ENCODE measurements at places on chromosomes 16 and 17.
A peak's percentile ranks its signal among the peaks of the same experiment; 100 is the strongest.

DNA sequence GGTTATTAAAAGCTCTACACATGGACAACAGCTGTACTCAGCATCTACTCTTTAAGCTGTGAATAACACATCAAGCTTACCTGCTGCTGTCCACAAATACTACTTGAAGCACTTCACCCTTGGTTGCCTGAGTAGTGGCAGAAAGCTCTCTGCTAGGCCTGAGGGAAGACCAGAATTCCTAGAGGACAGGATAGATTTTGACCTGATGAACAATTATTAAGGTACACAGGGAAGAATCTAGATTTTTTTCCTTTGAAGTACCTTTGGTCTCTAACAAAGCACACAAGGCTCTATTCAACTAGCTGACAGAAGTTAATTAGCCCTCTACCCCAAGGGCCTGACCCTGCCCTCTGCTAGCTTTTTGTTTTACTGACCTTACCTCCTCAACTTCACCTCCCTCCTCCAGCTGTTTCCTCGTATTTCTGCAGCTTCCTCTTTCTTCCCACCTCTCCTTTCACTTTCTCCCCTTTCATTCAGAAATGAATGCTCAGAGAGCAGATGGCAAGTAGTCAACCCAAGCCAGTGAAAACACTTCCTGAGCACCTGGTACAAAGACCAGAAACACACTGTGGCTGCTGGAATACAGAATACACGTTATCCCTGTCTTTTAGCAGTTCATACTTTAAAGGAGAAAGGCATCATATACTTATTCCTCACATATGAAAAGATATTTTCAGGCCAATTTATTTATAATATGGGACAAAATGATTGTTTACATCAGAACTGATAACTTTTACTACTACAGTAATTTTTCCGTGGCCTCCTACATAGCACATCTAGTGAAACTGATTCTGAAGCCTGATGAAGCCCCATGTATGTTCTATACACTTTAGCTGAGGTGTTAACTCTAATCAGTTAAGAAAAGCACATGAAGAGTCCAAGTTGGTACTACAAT lies 5.7 kb upstream of the VEZF1 start:
- DNase-seq: no peak

- DNase-seq: no peak
Measured at GRCh38 chr16:83813823-83814658, 6.3 kb downstream of the HSBP1 start.

DNA sequence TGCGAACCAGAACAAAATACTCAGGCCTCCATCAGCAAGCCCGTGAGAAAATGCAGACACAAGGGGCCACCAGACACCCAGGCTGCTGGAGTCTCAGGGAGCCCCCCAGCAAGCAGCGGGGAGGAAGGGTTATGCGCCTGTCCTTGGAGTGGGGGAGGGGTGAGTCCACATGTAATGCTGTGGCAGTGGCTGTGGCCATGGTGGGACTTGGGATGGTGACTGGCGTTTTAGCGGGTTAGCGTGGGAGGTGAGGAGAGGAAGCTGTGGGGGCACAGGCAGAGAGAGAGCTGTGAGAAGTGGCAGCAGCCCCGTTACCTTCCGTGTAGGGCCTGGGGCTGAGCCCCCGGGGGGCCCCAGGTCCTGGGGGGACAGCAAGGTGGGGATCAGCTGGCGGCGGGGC lies 58.3 kb downstream of the SRCIN1 start:
- DNase-seq: no peak

DNA sequence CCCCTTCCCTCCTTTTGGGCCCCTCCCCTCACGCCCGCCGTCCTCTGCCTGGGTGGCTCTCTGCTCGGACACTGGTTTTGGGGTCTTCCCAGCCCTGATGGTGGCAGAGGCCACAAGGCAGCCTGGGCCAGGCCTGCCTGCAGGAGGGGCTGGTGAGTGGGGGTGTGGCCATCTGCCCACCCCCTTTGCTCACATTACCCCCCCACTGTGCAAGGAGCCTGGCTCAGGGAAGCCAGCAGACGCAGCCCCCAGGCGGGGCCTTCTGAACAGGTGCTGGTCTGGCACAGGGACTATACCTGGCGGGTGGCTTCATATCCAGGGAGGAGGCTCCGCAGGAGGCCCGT lies 10.7 kb upstream of the ZFPM1 start:
- no peak for DNase-seq

DNA sequence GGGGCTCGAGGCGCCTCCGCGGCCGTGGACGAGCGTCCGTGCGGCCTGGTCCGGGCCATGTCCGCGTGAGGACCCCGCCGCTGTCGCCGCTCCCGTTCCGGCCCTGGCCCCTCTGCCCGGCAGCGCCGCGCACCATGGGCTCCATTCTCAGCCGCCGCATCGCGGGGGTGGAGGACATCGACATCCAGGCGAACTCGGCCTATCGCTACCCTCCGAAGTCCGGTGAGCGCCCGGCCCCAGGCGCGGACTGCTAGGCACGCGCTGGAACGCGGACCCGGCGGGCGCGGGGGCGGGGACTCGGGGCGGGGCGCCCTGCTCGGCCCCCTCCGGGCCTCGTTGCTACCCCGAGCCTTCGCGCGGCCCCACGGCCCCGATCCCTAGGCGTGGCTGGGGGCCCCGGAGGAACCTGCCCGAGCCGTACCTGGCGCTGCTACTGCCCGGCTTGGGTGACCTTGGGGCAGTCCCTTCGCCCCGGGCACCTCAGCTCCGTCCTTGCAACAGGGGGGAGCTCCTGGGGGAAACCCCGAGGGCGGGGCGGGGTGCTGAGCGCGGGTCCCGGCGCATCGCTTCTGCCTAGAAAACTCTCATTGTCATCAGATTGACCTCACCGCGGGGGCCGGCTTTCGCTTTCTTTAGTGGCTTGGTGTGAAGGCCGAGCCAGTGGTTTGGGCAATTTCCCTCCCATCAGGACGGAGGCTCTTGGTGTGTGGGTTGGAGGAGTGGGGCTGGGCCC lies 367 bp downstream of the MGRN1 start:
- peak; percentile 48 for DNase-seq

DNA sequence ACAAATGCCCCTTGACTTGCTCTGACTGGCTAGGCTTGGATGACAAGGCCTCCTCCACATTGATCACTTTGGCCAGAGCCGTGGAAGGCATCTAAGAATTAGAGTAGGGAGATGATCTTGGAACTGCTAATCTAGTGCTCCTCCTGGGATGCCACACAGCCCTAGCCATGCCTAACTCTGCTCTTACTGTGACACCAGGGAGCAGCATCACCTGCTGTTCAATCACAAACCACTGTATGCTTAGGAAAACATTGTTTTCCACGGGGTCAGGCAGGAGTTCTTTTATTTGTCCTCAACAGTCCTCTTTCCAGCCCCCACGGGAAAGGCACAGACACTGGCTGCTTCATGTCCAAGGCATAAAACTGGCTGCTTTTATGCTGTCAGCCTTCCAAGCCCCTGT lies 46.3 kb downstream of the C16orf78 start:
- no peak for DNase-seq

- DNase-seq: no peak
Measured at GRCh38 chr16:85327731-85328675, 215.7 kb upstream of the CIBAR2 start.

DNA sequence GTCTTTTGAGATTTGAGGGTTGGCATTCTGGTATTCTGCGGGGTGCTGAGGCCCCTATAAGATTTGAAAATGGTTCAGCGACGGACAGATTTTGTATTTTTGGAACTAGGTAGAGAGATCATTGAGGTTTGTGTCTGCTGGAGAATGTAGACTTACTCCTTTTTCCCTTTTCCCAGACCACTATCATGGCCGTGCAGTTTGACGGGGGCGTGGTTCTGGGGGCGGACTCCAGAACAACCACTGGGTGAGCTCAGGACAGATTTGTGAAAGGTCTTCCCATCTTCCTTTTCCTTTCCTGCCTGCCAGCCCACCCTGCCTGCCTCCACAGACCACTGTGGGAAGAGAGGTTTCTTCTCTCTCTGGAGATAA lies 572 bp downstream of the PSMB6 start:
- no peak for DNase-seq

- DNase-seq: no peak
Measured at GRCh38 chr16:57299009-57299718, 14.7 kb upstream of the PLLP start.

GRCh38 chr16:66510711-66511601 lies 39.0 kb downstream of the TK2 start:
- no peak for DNase-seq

- no peak for DNase-seq
Measured at GRCh38 chr17:82103553-82104451, 5.8 kb upstream of the FASN start.

DNA sequence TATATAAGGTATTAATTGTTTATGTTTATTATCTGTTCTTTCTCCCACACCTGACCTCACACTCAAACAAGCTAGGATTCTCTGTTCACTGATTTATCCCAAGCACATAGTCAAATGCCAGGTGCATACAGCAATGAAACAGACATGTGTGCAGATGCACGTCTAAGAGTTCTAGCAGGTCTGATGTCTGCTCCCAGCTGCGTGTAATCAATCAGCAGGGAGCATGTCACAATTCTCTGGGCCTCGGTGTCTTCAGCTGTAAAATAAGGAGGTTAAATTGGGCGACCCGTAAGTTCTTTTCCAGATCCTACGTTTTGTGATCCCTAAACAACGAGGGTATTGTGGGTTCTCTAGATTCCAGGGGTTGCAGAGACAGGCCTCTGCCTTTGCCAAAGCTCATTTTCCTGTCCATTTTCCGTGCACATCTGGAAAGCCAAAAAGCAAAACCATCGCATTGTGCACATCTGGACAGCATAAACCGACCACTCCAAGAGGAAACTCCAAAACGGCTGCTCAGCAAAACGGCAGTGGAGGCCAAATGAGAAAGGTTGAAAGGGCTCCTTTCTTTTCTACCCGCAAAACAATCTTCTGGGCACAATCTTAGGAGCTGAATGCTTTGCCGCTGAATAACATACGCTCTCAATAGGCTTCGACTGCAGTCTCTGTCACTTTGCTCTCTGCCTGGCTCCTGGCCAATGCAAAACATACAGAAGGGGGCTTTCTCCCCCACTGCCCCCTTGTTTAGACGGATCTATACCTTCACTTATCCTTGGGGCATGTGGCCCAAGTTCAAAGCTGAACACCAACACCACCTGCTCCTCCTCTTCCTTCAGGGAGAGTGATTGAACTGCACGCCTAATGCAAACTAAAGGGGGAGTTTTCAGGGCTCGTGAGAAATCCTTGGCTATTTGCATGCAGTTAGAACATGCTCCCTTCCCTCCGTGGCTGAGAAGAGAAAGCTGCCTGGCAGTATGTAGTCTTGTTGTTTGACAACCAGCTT lies 426.3 kb downstream of the SLC39A11 start:
- no peak for DNase-seq

GRCh38 chr16:6160303-6160702 lies 1062.7 kb upstream of the EEF2KMT start:
- no peak for DNase-seq

- no peak for DNase-seq
Measured at GRCh38 chr17:74530831-74531150, 484 bp downstream of the CD300LB start.

- DNase-seq: no peak
Measured at GRCh38 chr16:22225060-22225459, 19.0 kb downstream of the EEF2K start.

DNA sequence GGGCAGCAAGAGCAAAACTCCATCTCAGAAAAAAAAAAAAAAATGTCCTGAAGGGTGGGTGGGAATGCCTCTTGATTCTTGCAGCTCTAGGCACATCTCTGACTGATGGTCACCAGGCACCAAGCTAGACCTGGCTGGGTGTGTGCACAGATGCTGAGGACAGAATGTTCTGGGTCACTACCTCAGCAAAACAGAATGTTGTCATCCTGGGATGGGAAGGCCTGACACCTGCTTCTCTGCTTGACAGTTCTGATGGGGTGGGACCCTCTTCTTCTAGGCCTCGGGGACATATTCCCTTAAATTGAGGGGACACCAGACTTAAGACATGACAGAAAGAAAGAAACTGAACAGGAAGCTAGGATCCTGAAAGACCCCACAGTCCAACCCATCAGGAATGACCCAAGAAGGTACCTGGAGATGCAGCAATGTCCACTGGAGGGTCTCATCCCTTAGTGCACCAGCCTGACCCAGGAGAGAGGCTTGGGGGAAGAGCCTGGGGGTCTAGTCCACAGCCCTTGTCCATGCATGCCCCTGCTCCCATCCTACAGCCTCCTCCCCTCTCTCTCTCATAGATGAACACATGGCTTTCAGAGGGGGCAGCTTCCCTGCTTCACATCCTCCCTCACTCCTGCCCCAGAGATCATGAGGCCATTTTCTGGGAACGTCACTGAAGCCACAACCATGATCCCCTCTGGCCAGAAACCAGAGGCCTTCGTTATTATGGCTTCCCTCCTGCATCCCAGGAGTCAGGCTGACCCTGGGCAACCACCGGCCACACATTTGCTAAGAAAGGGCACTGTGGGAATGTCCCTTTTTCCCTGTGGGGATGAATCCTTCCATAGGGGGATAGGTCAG lies 3.8 kb upstream of the STAT5B start:
- no peak for DNase-seq

GRCh38 chr16:634051-634670 lies 1.9 kb downstream of the METTL26 start:
- no peak for DNase-seq

GRCh38 chr16:17509194-17509593 lies 38.4 kb upstream of the XYLT1 start:
- DNase-seq: no peak
